ENCODE measurements at places on chromosomes 16 and 17.

- DNase-seq: peak; percentile 77
Measured at GRCh38 chr17:52170963-52171572, 12.6 kb upstream of the CA10 start.

DNA sequence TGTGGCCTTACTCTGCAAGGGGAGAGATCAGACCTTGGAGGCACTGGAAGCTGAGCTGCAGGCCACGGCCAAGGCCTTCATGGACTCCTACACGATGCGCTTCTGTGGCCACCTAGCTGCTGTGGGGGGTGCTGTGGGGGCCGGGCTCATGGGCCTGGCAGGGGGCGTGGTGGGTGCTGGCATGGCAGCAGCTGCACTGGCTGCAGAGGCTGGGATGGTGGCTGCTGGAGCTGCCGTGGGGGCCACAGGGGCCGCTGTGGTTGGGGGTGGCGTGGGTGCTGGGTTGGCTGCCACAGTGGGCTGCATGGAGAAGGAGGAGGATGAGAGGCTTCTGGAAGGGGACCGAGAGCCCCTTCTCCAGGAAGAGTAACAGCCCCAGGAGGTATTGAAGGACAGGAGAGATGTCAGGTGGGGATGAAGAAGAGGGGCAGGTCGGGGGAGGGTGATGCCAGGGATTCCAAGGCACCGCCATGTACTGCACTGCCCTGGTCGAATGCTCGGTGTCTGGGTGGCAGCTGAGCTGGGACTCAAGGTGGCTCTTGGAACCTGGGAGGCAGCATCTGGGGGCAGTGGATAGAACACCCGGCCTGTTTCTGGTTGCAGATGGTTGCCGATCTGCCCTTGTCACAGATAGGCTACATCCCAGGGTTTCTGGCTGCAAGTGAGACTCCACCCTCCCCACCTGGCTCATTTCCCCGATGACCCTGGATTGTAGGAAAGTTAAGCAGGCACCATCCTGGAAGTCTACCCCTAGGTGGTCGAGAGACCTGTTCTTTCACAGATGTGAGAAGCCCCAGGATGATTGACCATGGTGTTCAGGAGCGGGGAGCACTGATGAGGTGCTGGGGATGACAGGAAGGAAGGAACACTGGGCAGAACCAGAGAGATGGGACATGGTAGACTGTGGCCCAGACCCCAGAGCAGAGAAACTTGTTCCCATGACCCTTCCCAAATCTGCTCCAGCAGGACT lies 5.1 kb downstream of the RNF112 start:
- DNase-seq: no peak

- DNase-seq: no peak
Measured at GRCh38 chr17:9242497-9242881, 221.2 kb downstream of the NTN1 start.

- DNase-seq: no peak
Measured at GRCh38 chr16:27437946-27438345, 36.0 kb downstream of the IL21R start.

DNA sequence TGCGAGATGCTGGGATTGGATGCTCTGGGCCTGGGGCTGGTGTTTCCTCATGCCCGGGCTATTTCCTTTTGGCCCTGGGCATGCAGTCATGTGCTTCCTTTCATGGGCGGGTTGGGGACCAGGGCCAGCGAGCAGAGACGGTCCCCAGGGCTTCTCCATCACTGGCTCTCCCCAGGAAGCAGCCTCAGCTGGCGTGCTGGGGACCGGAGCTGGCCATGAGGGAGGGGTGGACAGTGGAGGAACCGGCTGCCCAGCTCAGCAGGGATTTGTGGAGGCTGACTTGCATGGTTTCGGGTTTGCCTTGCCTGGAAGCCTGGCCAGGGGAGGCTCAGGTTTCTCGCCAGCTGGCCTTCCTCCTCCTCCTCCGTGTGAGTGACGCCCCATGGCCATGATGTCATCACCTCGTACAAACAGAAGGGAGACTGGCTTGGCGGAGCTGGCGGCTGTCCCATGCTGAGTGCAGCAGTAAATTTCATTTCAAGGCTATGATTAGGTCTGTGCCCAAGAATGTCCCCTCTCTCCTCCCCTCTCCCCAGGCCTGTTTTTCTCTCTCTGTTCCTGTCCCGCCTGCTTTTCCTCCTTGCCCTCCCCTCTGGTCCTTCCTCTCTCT lies 8.9 kb upstream of the TIMP2 start:
- DNase-seq: no peak

GRCh38 chr17:15966183-15966878 lies 21.4 kb downstream of the ADORA2B start:
- DNase-seq: no peak

GRCh38 chr17:31175237-31175636 lies 80.5 kb downstream of the NF1 start:
- no peak for DNase-seq

GRCh38 chr16:17776888-17777287 lies 306.1 kb upstream of the XYLT1 start:
- no peak for DNase-seq

- no peak for DNase-seq
Measured at GRCh38 chr17:231966-232807, 50.7 kb upstream of the DOC2B start.

DNA sequence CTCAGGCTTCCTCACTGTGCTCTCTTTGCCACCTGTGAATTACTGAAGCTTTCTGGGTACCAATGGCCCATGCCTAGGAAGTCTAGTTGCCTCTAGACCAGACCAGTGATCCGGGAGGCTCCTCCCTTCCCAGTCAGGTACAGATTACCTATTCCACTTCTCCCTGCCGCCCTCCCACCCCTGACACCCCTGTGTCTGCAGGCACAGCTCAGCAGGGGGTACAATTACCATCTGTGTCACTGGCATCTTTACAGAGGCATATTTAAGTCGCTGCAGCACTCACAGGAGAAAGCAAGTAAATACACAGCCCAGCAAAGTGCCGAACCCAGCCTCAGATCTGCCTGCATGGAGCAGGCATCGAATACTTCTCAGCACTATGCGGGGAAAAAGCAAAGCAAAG lies 5.3 kb upstream of the WSCD1 start:
- no peak for DNase-seq

DNA sequence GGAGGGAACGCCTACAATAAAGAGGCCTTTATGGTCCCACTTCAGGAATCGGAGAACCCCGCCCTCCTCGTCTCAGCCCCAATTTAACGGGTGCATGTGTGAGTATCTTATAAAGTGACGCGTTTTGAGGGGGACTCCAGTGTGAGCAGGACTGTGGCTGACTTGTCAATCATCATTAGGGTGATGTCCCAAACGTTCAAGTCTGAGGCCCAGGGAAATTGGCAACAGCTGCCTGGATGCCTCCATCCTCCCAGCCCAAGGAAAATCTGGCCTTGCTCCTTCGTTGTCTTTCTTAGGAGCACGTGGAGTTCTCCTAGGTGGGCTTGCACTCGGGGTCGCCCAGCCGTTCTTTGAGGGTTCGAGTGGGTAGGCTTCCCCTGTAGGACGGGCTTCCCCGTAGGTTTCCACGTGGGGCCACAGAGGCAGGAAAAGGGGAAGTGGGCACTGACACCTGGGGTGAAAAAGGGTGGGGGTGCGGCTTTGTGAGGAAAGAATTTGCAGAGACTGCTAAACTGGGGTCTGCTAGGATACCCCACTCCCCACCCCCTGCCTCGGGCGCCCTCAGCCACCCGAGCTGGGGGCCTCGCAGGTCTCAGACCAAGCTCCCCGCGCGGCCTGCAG lies 561 bp upstream of the HERPUD1 start:
- no peak for DNase-seq

DNA sequence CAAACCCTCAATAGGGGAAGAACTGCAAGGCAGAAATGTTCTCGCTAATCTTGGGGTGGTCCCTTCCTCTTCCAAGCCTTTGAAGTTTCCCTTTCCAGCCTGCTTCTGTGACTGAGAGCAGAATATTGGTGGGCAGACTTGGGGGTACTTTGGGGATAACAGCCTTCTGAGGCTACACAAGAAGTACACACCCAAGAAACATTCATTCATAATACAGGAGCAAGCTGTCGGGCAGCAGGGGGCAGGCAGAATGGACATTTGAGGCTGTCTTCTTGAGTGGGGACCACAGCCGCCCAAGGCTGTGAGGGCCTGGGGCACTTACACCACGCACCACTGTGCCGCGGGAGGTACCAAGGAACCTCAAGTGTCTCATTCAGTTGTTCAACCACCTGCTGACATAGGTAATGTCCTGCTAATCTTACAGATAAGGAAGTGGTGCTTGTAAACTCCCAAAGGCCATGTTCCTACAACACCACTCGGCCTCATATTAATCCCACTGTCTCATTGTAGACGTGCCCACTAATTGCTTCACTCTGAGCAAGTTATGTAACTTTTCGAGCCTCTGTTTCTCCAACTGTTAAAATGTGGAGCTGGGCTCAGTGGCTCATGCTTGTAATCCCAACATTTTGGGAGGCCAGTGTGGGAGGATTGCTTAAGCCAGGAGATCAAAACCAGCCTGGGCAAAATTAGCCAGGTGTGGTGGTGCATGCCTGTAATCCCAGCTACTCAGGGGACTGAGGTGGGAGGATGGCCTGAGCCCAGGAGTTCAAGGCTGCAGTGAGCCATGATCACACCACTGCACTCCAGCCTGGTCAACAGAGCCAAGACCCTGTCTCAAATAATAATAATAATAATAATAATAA lies 2.5 kb upstream of the MRPS23 start:
- no peak for DNase-seq

GRCh38 chr17:76709077-76709950 lies 1.5 kb downstream of the MXRA7 start:
- DNase-seq: peak; percentile 86

DNA sequence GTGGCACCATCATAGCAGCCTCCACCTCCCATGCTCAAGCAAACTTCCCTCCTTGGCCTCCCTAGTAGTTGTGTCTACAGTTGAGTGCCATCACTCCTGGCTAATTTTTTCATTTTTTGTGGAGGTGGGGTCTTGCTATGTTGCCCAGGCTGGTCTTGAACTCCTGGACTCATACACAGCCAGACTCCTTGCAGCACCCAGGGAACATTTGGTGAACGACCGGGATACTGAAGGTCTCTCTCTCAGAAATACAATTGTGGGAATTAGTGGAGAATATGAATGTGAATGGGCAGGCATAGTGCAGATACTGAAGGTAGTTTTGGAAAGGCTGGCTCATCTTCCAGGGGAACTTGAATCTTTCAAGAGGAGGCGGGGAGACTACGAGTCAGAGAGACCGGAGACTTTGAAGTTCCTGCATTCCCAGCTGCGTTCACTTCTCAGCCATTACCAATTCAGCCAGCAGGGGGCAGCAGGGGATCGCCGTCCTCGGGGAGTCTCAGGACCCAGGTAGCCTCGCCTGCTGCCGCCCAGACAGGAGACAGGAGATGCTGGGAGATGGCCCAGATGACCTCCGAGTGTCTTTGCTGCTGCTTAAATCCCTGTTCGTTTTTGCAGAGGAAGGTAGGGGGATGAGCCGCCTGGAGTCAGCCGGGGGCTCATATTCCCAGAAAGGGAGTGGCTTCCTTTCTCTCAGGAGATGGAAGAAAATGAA lies 68.6 kb downstream of the HAPSTR1 start:
- DNase-seq: peak; percentile 81

DNA sequence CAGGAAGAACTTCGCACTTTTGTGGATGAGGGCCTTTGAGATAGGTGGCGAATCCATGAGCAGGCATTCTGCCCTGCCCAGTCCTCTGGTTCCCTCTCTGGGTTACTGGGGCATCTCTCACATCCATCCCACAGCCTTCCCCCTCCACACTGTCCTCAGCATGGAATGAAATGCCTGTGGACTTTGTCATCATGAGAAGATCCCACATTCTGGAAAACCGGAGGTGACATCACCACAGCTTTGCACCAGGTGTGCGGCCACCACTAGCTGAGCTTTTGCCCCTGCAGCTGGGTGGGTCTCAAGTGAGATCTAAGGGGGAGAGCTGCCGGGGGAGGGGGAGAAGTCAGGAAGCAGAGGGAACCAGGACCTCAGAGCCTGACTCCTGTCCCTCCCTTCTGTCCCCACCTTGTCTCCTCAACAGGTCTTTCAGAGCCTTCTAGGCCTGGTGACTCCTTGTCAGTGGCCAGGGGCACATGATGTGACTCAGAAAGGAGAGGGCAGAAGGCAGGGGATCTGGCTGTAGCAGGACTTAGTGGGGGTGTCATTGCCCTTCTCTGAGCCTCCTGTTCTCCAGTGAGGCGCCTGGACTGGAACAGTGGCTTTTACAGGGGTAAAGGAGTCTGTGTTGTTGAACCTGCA lies 40.0 kb upstream of the DLX4 start:
- no peak for DNase-seq

DNA sequence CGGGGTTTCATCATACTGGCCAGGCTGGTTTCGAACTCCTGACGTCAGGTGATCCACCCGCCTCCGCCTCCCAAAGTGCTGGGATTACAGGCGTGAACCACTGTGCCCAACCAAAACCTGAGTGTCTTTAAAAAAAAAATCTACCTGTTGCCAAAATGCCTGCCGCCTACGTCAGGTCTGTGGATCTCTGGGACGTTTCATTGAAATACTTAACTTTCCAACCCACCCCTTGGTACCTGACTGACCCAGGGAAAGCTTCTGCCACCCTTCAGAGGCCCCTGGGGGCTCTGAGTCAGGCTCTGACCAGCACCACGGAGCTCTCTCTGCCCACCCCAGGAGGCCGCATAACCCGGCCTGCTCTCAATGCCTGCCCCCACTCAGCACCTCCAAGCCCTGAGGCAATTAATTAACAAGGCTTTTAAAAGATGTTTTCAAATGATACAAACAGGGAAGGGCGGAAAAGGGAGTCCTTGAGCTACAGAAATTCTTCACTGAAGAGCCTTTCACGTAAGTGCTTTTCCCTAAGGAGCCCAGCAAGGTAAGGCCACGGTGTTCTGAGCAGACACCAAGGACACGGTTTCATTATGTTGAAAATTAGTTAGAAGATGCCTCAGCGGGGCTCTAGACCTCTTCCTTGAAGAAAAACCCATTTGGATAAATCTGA lies 29.3 kb upstream of the GSG1L start:
- DNase-seq: no peak

- no peak for DNase-seq
Measured at GRCh38 chr17:4710693-4711634, 532 bp downstream of the ARRB2 start.

GRCh38 chr16:30443631-30444030 lies 2.0 kb downstream of the SEPHS2 start:
- DNase-seq: no peak

- DNase-seq: no peak
Measured at GRCh38 chr17:41483991-41484826, 3.3 kb upstream of the KRT35 start.

DNA sequence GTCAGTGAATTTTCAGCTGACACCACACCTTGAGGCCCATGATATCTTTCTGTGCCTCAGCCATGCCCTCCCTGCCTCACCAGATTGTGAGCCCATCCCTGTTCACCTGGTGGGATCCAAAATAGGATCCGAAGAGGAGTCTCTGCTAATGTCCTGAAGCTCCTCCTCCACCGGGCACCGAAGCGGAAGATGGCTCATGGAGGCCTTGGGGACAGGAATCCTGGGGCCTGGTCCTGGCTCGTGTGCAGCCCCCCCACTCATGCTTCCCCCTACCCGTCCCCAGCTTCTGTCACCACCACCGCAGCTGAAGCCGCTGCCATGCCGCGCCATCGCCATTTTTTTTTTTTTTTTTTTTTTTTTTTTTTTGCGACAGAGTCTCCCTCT lies 1683.4 kb downstream of the TP53TG3F start:
- DNase-seq: no peak

Measured in D341Med (cell line).